ENCODE measurements at places on chromosomes 3 and 15.

DNA sequence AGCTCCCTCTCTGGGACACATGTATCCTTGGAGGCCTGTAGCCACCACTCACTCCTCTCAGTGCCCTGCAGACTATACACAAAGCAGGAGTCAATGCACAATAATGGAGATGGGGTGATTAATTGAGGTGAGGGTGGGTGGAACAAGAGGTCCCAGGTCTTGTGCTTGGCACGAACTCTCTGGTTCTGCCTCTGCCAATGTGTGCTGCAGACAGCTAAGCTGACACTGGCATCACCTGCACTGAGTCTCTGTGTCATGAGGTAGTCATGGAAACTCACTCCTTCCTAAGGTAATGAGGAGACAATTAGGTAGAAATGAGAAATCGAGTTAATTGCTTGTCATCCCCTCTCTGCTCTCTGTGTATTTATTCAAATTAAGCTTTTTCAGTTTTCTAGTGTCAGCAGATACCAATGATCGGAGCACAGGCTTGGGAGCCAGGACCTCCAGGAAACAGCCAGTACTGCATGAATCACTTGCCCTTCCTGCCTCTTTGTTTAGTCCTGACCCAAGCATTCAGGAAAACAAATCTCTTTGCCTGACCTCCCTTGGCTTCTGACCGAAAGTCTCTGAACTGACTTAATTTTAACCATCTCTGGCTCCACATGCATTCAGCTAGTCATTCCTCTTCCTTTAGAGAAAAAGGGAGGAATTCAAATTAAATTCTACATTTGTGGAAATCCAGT, 56.7 kb downstream of the DRD3 start:
- peak; percentile 12 for DNase-seq

DNA sequence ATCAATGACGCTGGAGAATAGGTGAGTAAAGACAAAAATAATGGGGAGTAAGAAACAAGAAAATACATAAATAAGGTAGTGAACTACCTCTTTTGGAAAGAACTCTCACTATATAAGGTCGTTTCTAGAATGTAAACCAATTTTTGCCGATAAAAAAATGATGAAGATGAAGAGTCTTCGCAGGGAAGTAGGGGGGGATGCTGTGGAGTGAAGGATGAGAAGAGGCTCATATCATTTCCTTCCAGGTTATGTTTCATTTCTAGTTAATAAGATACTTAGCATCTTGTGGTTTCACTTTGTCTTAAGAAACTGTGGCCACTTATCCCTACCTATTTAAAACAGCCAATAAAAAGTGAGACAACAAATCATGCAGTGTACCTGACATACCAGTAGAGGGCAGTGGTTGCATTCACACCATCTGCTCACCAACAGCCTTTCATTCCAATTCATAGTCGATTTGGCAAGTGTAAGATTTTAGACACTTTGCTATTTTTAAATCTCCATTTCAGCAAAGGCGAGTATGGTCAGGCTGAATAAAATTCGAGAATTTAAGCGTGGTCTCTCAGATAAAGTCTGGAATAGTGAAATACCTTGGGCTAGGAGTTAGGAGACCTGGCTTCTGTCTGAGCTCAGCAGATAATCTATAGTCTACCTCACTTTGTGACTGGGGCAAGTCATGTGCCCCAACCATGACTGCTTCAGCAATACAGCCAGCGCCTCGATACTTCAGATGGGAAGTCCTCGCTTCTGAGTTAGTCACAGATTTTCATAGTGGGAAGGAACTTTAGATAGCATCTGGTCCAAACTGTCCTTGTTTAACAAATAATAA, 28.9 kb upstream of the ICE2 start:
- peak; percentile 40 for DNase-seq

DNA sequence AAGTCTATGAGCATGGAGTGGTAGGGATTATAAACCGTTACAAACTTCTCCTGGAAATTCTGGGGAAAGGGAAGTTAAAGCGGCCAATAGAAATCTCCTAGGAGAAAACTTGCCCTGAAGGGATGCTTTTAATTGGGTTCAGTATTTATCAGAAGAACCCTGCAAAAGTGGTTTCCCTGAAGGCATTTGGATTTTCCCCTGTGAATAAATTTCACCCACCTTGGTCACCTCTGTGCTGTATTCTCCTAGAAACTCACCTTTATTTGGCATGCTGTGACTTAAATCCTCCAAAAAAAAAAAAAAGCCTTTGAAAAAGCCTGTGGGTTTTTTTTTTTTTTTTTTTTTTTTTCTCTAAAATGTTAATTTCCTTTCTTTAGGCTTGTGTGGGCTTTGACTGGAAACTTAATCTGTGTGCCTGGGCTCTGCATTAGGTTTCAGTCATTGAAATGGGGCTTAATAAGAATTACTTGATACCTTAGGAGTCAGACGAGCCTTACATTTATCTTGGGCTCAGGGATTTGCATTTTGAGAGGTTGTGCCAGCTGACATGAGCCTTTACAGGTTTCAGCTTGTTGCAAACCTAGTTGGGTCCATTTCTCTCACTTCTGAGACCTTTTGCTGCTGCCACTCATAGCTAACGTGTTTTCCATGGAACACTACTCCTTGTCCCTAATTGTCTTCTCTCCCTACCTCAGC, 22.0 kb downstream of the TGFBR2 start:
- no peak for DNase-seq

GRCh38 chr3:4755566-4755965, 223.7 kb upstream of the BHLHE40 start:
- no peak for DNase-seq

DNA sequence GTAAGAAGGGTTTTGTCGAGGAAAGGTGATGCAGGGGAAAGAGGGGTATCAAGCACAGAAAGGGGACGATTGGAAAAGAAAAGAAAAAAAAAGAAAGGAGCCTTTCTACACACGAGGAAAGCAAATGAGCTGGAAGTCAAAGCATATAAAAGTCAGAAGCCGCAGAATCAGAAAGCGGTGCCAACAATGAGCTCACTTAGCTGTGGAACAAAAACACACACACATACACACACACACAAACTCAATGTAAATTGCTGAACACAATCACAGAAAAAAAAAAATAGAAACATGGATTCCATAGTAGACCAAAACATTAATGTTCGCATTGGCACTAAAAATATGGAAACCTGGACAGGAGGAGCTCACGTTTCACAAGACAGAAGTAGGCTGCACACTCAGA, 63.4 kb upstream of the FEZF2 start:
- no peak for DNase-seq

- DNase-seq: no peak
These were observed 289.0 kb downstream of the NEK10 start for GRCh38 chr3:27080258-27080525.

GRCh38 chr3:13106308-13107001, 33.2 kb upstream of the IQSEC1 start:
- DNase-seq: no peak

- no peak for DNase-seq
These were observed 154.5 kb upstream of the TBL1XR1 start for GRCh38 chr3:177351757-177352158.

DNA sequence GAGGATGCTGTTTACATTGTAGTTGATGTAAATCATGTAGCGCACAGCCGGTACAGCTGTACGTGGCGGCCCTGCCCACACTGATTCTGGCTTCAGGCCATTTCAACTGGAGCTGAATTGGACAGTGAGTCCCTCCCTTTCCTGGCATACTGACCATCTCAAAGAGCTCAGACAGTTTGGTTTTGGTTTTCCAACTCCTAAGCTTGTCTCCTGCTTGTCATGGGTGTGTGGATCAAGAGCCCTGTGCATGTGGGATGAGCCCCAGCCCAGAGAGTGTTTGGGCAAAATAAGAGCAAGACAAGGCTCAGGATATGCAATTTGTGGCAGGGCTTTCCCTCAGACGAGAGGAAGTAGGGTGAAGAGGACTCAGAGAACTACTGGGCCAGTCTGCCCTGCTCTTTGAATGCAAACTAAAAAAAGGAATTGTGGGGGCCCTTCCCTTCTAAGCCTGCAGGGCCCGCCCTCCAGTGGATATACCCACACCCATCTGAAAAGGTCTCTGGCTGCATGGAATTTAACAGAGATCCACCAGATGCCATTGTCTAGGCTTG, 13.3 kb downstream of the ITGA11 start:
- DNase-seq: no peak

GRCh38 chr15:78810362-78811123, 721 bp downstream of the ADAMTS7 start:
- peak; percentile 63 for DNase-seq

- DNase-seq: no peak
These were observed 79.3 kb downstream of the DNAH12 start for GRCh38 chr3:57464801-57465200.

- no peak for DNase-seq
These were observed 4.3 kb downstream of the RNU6-1 start for GRCh38 chr15:67835297-67836133.

- no peak for DNase-seq
These were observed 85.0 kb upstream of the P3H2 start for GRCh38 chr3:190205739-190206138.

GRCh38 chr3:107596639-107597038, 73.9 kb downstream of the BBX start:
- no peak for DNase-seq

DNA sequence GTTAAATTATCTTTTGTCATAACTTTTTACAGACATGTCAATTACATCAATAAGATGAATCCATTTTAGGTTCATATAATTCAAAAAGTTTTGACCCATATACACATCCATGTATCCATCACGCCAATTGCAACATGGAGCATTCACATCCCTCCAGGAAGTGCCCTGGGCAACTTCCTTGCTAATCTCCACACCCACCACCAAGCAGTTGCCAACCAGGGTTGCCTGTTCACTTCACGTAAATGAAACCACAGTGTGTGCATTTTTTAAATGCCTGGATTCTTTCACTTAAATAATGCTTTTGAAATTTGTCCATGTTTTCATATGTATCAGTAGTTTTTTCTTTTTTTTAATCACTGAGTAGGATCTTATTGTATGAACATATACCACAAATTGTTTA, 40.7 kb upstream of the LYZL4 start:
- DNase-seq: no peak

DNA sequence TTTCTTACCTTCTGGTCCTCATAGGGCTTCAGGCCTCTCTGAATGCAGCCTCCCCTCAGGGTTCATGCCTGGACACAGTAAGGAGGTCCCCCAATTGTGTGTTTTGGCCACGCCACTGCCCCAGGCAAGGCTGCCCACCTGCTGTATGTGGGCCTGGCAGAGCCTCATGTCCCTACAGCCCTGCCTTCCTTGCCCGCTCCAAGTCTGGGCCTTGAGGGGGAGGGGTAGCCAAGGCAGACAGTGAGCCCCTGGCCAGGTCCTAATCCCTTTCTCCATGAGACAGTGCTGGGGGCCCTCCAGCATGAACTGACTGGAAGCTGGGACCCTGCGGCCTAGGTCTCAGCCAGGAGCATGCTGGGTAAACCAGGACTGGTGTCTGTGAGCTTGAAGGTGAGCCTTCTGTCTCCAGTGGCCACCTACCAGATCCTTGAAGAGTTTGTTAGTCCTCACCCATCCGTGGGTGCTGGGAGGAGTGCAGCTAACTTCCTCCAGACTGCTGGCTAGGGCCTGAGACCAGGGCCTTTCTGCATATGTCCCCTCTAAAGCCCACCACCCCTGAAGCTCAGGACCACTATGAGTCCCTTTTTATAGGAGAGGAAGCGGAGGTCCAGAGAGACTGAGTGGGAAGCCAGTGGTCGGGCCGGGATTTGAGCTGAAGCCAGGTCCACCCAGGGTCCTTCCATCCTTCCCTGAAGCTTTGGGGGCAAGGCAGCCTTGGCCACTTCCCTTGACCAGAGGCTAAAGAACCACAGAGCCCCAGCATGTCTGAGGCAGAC, 8.7 kb downstream of the ZBTB47 start:
- DNase-seq: no peak

DNA sequence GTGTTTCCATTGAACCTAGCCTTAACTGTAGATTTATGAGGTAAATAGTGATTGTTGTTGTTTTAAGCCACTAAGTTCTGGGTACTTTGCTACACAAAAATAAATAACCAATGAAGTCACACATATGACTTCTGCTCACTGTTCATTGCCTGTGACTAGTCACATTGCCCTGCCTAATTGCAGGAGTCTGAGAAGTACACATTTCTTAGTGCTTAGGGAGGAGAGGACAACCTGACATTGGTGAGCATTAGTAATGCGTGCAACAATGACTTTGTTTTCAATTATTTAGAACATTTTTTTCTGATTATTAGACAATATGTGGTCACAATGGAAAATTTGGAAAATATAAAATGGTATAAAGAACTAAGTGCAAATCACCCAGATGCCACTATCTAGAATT, 133.2 kb upstream of the DAZL start:
- no peak for DNase-seq

DNA sequence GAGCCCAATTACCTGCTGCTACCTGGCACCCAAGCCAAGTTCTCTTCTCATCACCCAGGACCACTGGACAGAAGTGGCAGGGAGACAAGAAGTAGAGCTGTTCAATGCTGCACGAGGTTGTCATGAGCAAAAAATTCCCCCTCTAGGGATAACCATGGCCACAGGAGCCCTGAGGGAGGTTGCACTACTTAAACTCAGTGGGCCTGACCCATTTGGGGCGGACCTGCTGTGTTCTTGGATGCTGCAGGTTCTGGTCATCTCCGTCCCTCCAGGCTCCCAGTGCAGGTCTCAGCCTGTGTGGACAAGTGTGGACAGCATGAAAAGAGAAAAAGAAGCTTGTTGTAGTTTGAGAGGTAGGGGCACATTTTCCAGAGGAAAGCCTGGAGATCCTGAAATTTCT, 26.1 kb upstream of the MANF start:
- no peak for DNase-seq

DNA sequence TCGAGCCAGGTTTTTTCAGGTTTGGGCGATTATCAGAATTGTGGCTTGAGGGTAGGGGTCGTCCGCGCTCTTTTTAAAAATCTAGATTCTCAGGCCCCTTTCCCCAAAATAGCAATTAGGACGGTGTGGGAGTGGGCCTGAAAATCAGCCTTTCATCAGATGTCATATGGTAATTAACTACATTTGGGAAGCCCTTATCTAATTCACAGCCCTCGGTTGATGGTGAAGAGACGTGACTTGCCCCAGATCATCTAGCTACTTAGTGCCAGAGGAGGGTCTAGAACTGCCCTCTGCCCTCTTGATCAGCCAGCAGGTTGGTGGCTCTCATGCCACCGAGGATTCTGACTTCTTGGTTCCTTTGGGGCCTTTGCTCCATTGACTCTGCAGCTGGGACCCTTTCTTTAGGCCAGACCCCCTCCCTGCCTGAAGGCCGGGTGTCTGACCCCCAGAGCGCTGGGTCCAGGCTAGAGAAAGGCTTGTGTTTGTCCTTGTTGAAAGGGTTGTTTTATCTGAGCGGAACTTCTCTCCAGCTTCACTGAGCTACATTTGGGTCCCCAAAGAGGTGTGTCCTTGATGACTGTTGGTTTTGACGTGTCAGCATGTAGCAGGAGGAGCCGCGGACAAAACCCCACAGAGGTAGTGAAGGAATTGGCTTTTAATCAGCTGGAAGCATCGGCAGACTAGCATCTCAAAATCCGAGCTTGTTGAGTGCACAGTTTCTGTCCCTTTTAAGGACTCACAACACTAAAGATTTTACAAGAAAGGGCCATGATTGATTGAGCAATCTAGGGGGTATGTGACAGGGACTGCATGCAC, 857 bp downstream of the AEN start:
- DNase-seq: no peak
